A549 (cell line): ENCODE measurements at places on chromosomes 2 and 18.

DNA sequence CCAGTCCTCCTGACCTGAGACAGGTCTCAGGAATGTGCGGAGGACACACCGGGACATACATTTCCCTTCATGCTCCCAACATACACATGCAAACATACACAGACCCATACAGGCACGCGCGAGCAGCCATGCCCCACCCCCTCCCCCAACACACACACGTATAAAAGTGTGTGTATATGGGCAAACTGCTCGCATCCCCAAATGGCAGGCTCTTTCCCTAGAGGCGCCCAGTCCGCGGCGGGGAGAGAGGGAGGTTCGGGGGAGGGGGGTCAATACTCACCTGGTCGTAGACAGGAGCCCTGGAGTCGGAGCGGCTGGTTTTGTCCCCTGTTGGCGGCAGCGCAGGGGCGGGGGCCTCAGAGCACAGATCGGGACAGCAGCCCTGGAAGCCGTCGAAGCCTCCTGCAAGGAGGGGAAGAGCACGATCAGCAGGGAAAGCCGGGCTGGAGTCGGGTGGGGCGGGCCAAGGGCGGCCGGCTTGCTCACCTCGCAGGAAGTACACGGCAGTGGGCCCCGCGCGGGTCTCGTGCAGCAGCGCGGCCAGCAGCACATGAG lies 682 bp downstream of the DUSP2 start:
- no peak for DNase-seq

DNA sequence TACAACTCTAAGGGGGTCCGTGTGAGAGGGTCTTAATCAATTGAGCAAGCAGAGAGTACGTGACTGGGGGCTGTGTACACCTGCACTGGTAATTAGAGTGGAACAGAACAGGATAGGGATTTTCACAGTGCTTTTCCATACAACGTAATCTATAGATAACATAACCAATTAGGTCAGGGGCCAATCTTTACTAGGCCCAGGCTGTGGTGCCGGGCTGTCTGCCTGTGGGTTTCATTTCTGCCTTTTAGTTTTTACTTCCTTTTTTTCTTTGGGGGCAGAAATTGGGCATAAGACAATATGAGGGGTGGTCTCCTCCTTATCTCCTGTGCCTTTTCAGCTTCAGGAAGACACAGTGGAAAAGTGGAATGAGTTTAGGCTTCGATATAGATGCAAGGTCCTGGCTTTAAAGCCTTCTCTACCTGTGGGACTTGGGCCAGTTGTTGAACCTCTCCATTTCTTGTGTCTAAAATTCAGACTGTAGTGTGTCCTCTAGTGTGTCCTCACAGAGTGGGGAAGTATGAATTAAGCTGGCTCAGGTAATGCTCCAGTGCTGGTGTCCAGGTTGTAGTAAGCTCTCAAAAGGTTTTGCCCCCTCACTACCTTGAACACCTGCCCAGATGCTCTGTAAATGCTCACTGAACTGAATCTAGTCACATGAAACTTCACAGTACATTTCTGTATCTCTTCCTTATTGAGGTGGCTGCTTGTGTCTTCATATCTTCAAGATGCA lies 422.8 kb downstream of the SETBP1 start:
- no peak for DNase-seq

GRCh38 chr2:230068651-230069055 lies at the start of gene SLC16A14:
TSS of gene SLC16A14 (minus strand) at chr2:230068924. CDS start at chr2:230059352, 9,572 bp downstream.
- DNase-seq: peak; percentile 7

DNA sequence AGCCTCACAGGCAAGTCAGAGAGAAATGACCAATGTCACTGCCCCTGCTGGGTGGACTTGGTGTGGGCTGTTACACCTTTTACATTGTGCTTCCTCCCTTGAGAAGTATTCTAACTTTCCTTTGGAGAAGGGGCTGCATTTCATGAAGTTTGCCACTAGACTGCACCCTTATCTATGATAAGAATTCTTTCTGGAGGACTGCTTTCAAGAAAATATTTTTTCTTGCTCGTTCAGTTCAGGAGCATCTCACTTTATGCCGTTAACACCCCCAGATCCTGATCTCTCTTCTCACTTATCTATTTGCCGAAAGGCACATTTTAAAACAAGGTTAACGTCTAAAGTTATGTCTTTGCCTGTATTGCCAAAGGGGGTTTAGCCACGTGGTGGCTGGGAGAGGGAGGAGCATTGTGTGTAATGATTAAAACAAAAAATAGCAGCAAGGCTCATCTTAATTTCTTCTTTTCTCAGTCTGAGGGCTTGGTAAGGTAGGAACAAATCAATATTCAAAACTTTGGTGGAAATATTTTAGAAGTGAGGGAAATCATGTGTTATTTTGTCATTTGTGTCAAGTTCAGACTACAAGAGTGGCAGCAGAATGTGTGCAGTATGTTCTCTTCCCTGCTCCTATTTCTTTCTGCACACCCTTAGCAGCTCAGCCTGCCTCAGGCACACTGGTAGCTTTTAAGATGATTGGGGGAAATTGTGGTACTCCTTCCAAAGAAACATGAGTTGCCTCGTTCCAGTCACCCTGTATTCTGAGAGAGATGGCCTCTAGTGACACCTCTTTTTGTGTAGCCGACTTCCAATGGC lies 1.6 kb upstream of the IGFBP5 start:
- peak; percentile 21 for DNase-seq

DNA sequence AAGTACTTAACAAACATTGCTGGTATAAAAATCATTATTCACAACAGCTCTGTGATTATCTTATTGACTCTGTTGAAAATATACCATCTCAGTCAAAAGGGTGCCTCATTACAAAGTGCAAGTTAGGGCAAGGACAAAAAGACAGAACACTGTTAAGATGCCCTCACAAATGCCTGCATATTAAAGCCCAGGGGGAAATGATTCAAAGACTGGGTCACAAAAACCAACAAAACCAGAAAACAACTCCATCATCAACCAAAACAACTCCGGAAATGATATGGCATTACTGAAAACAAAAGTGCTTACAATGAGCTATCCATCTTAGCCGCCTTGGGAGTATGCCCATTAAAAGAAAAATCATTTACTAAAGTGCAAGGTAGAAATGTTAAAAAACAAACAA lies 9.9 kb downstream of the PLA2R1 start:
- no peak for DNase-seq

DNA sequence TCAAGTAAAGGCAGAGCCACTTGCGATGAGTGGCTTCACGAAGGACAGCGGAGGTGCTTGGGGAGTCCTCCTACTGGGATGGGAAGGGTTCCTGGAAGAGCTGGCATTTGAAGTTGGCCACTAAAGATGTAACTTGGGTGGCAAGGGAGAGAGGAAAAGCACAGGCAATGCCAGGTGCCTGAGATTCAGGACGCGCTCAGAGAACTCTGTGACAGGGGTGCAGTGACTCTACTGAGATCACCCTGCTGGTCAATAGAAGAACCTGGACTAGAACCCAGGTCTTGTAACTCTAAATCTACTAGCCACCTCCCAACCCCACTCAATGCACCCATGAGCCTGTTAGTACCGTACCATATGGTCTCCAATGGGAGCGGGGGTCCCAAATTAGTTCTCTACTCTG lies 5.4 kb upstream of the GRHL1 start:
- DNase-seq: no peak

- DNase-seq: peak; percentile 69
Observed at GRCh38 chr2:37414470-37414949, 70.1 kb downstream of the QPCT start.

DNA sequence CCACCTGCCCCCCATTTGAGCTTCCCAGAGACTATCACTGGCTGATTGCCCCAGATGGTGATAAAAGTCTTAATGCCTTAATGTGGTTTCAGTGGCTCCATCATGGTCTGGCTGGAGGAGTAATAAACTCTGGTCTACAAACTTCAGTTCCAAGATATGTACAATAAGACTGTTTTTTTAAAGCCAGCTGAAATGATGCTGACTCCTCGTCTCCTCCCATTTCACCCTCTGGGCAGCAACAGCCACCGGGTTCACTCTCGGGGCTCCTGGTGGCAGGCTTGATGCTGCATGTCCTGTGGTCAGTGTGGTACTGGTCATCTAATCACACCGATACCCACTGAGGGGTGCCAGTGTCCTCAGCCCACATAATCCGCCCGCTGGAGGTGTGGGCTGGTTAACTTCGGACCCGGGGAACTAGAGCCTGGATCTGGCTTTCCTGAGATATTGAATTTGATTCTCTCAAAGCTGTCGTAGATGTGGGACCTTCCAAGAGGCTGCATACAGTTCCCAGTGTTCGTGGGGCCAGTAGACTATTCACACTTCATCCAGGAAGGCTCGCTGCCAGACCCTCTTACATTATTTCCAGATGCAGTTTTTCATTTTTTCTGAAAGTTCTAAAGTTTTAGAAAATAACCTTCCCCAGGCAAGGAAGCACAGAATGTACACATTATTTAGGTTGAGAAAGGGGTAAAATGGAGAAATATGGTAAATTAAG lies 95.3 kb downstream of the GALR1 start:
- no peak for DNase-seq

DNA sequence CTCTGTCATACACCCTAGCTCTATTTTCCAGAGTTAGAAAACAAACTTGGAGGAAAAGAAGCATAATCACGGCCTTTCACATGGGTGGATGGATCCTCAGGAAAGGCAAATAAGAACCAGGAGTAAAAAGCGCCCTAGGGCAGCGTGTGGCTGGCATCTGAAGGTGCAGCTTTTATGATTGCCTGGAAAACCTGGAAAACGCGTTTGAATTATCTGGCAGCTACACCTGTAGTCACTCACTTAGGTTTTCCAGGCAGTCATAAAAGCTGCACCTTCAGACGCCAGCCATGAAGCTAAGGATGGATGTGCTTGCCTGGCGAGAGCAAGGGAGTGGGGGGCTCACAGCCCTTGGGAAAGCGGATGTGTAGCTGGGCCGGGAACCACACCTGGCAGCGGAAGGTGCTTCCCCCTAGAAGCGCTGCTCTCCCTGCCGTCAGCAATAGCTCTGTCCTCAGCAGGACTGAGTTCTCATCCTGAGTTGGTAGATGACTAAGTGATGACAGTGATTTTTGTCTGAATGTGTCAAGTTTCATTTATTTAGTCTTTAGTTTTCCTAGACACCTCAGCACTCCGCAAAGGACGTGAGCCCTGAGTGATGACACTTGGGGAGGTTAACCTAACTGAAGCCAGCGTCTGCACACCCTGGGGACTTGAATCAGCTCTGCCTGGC lies 82.0 kb downstream of the DCDC2C start:
- no peak for DNase-seq

DNA sequence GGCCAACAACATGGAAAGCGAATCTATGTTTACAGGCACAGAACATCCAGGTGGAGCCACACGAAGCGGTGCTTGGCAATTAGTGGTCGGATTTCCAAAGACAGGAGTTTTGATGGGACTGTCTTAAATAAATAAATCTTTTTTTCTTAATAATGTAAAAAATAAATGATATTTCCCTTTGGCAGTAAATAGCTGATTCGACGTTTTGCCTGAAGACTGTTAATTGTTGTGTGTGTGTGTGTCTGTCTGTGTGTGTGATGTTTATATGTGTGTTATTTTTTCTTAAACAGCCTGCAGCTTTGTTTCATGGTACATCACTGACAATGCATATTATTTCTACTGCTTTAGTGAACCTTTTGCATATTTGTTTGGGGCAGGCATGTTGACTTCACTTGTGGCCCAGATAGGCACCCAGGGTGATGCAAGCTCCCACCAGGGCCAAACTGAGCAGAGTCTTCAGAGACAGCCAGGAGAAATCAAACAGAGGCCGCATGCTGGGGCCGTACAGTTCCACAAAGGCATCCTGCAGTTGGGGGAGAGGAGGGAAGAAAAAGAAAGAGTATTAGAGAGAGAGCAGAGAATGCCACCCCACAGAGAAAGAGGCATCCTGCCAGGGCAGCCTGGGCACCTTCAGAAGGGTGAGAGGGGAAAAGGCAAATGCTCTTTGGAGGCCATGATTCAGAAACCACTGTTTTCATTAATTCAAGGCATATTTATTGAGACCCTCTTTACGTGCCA lies 191.2 kb downstream of the BCL2 start:
- no peak for DNase-seq

- no peak for DNase-seq
Observed at GRCh38 chr2:176873403-176873802, 339.2 kb upstream of the HNRNPA3 start.

- DNase-seq: no peak
Observed at GRCh38 chr2:166081131-166081632, 46.6 kb downstream of the SCN1A start.

GRCh38 chr2:168471163-168471475 lies 15.0 kb downstream of the CERS6 start:
- no peak for DNase-seq

DNA sequence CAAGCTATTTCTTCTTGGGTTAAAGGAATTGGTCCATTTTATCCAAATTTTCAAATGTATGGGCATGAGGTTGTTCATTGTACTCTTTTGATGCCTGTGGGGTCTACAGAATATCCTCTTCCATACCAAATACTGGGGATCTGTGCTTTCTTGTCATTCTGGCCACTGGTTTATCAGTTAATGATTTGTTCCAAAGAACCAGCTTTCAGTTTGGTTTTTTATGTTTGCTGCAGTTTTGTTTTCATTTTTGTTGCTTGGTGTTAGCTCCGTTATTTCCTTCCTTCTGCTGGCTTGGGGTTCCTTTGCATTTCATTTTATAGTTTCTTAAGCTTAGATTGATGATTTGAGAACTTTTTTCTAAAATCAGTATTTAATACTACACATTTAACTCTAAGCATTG lies 45.5 kb downstream of the SLC66A2 start:
- DNase-seq: no peak

- no peak for DNase-seq
Observed at GRCh38 chr2:135743860-135744259, 2.2 kb downstream of the UBXN4 start.

DNA sequence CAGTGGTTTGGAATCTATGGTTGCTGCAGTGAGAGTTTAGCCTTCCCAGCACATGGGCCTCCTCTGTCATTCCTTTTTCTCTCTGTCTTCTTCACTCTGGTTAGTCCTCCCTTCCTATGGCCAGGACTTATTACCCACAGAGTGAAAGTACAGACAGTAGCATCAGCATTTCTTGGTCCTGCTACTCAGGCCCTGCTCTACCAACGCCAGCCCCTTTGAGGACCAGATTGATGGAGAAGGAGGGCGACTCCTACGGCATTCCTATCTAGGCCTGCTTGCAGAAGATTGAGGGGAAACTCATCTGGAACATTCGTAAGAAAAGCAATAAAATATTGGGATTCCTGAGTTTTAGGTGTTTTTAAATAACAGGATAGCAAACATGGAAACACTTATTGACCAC lies 43.5 kb downstream of the BMP10 start:
- DNase-seq: no peak

DNA sequence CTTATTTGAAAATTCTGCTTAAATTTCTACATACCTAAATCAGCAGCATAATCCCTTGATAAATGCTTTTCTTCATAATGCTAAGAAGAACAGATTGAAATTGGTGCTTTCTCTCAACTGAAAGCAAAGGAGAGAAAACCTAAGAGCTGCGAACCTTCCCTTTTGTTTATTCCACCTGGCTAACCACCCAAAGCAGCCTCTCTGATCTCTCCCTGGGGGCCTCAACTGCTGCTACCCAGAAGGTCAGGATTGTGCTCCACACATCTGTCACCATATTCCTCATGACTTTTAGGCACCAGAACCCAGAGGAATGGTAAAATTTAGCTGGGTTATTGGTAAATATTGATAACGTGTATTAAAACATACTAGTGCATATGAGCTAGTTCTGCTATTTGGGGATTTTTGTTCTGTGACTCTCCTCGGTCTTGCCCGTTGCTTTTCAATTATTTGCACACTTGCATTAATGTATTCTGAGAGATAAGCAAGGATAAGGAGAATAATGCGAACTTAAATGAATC lies 334.1 kb downstream of the RIT2 start:
- no peak for DNase-seq

- no peak for DNase-seq
Observed at GRCh38 chr2:75045526-75046050, 87.1 kb downstream of the POLE4 start.
